Nucleus accumbens (tissue), 56 donors: ENCODE measurements at places on chromosomes 16 and 17.

DNA sequence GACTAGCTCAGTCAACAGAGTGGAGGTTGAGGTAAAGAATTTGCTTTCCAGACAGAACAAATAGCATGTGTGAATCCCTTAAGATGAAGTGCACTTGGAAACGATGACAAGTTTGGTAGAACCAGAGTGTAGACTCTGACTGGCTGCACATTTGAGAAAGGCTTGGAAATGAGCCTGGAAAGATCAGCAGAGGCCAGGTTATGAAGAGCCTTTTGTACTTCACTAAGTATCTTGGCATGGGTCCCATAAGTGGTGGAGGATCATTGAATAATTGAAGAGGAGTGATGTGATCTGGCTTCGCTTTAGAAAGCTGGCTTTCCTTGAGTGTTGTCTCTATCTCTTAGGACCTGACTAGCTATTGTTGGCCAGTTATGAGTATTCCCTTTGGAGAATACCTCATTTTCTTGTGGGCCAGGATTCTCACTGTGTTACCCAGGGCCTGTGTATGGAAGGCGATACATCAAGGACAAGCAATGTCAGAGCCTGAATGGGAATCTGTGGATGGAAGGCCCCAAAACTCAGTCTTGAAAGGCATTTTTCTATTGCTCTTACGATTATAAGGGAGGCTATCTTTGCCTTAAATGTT, 329.8 kb downstream of the UTP18 start:
- DNase-seq: no peak

DNA sequence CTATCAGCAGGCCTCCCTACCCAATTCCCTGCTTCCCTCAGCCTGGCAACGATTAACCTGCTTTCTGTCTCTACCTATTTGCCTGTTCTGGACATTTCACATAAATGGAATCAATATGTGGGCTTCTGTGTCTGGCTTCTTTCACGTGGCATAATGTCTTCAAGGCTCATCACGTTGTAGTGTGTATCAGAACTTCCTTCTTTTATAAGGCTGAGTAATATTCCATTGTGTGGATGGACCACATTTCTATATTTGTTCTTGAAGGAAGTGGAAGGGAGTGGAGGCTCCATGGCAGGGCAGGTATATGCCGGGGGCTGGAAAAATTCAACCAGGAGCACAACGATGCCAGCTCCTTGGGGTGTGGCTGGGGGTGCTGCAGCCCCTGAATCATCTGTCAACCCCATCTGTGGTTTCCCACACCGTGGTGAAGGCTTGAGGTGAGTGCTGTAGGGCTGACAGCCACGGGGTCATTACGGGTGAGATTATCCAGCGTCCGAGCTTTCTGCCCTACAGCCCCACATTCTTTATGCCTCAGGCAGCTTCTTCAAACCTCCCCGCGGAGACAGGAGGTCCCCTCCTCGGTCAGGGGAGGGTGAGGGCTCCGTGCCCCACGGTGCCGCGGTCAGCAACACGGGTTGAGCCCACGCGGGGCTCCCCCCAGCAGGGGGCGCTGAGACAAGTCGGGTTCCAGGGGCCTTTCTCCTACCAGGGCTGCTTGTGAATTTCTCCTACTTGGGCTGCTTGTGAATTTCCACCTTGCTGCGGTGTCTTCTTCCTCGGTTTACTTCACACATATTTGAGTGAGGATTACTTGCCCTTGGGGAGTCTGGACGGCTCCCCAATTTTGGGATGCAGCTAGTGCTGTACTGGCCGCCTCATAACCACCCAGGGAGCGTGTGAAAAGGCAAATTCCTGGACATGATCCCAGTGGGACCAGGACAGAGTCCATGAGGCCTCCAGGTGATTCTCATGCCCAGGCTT, 18.3 kb upstream of the WFIKKN2 start:
- peak; percentile 22 for DNase-seq

- no peak for DNase-seq
Observed at GRCh38 chr16:85894266-85894665, 4.7 kb upstream of the IRF8 start.

DNA sequence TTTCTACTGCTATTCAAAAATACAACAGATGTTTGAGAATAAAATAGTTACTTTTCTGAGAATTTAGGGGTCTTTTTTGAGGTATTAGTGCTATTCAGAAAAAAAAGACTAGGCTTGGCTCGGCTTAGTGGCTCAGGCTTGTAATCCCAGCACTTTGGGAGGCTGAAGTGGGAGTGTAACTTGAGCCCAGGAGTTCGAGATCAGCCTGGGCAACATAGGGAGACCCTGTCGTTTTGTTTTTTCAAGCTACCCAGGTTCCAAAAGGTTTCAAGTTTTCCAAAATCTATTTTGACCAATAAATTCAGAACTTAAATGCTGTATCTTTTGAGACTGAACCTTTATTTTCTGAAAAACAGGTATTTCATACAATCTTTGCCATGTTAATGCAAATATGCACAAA, 3.2 kb upstream of the ARL6IP1 start:
- DNase-seq: no peak

GRCh38 chr16:14641926-14642325, 9.2 kb downstream of the BFAR start:
- DNase-seq: no peak

DNA sequence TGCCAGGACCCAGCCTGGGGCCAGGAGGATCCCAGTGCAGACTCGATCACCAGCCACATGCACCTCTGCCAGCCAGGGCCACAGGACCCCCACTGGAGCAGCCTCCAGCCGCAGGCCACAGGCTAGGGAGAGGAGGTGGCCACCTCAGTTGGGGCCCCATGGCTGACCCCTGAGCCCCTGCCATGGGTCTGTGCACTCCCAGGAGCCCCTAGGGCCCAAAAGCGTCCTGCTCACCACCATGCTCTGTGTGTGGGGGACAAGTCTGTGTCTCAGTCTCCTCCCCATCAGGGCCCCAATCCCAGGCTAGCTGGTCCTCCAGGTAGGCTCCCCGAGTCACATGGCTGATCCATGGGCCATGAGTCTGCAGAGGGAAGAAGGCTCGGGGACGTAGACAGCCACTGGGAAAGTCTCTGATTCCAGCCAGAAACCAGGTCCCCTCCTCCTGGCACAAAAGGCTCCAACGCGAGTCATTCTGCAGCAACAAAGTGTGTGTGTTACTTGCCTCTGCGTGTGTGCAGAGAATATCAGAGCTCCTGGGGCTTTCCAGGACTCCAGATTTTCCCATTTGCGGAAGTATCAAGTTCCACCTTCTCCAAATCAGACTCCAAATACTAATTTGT, 6.1 kb upstream of the PRSS8 start:
- DNase-seq: peak; percentile 55

DNA sequence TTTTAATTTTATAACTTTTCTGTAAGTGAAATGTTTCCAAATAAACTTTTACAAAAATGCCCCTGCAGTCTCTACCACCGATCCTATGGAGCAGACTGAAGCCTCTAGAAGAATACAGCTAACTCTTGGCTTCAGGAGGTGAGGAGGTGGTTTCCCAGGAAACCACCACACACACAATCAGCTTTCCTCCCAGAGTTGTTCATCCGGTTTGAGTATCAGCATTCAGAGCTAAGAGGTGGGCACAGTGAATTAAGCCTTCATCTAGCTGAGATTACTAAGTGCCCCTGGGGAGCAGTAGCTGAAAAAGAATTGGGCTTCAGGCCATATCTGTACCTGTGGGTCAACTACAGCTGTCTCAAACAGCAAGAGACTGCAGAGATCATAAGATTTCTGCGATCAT, 139.7 kb downstream of the AATF start:
- DNase-seq: no peak

- no peak for DNase-seq
Observed at GRCh38 chr17:57567251-57567650, 177.8 kb downstream of the CCDC182 start.

- DNase-seq: peak; percentile 84
Observed at GRCh38 chr16:83807710-83808572, at the start of gene HSBP1. TSS of gene HSBP1 (plus strand) at chr16:83807978. CDS start at chr16:83808077, 99 bp downstream.

DNA sequence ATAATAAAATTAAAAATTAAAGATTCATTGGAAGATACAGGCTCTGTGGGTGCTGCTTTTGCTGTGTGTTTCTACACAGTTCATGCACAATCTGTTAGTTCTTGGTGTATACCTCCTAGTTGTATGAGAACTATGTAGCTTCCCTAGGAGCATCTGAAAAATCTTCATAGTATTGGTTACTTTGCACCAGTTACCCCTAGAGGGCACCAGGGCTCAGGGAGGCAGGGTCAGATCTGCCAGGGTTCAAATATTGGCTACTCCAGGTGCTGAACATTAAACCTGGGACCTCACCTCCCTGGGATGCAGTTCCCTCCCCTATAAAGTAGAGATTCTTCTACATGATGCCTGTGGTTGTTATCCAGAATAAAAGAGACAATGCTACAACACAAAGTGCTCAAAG, 583.0 kb upstream of the CDH11 start:
- DNase-seq: no peak

GRCh38 chr16:84043486-84044117, 1.0 kb upstream of the SLC38A8 start:
- no peak for DNase-seq

GRCh38 chr16:69406780-69407331, 17.6 kb upstream of the CYB5B start:
- no peak for DNase-seq
